Adrenal gland (tissue), 19 donors: ENCODE measurements at places on chromosomes 13 and 19.

DNA sequence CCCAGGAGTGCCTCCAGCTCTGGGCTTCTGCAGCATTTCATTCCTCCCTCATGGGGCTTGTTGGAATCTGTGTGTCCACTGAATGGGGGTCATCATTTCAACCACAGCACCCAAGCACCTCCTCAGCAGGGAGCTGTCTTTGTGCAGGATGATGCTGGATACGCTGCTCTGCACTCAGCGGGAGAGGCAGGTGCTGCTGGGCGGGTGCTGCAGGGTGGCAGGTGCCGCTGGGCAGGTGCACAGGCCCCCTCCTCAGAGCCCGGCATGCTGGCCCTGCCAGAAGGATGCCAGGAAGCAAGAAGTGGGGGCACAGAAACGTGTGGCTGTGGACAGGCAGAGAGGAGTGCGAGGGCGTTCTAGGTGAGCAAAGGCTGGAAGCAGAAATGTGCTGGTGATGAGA is 121.8 kb upstream of the VSTM2B start:
- DNase-seq = no peak

GRCh38 chr13:27004866-27005265 is 166.7 kb downstream of the USP12 start:
- no peak for DNase-seq

DNA sequence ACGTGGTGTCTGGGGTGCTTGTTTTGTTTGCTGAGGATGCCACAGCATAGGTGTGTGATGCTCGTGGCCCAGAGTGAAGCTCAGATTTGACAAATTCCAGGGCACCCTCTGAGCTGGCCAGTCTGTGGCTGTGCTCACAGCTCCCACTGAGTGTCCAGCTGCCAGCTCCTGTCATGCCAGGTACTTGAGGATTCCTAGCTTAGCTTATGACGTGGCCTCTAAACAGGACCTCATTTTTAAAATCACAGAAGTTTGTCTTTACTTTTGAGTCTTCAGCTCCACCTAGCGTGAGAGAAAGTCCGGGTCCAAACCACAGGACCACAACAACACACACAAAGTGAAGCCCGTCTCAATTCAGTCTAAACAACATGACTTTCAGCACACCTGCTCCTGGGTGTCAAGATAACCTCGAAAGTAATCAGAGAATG is 117.3 kb downstream of the RAB20 start:
- peak; percentile 55 for DNase-seq

GRCh38 chr19:1942078-1942933 is 1.3 kb downstream of the CSNK1G2 start:
- DNase-seq = peak; percentile 82

DNA sequence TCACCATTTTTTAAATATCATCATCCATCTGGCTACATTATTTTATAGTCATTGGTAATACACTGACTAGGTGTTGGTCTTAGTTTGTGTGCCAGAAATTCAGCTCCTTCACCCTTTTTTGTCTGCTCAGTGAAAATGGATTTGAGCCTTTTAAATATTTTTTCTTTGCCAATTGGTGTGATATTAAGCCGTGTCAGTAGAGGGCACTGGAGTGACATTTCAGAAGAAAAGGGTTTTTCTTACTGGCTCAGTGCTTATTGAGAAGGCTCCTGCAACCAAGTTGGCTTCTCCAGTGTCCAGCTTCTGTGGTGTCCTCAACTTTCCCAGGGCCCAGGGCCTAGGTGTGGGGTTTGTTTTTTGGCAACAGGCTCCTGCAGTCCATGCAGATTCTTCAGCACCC is 546.6 kb downstream of the DACH1 start:
- no peak for DNase-seq

GRCh38 chr13:21069561-21070004 is 8.2 kb upstream of the LATS2 start:
- no peak for DNase-seq

GRCh38 chr19:6032381-6032780 is 54.4 kb upstream of the RANBP3 start:
- DNase-seq = peak; percentile 4

DNA sequence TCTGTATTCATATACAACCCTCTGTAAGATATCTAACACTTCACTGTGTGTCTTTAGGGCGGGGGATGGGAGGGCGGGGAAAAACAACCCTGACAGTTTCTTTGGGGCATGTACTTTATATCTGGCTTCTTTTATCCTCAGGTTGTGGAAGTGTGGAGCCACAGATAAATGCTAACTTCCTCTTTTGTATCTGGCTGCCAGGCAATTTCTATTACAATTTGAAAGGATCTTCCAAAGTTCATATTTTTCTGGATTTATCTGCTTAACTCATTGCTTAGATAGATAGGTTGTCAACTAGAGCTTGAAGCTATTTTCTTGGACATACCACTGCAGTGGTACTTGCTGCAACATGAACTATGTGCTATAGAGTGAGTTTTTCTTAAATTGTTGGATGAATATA is 393.0 kb downstream of the LMO7 start:
- DNase-seq = no peak

DNA sequence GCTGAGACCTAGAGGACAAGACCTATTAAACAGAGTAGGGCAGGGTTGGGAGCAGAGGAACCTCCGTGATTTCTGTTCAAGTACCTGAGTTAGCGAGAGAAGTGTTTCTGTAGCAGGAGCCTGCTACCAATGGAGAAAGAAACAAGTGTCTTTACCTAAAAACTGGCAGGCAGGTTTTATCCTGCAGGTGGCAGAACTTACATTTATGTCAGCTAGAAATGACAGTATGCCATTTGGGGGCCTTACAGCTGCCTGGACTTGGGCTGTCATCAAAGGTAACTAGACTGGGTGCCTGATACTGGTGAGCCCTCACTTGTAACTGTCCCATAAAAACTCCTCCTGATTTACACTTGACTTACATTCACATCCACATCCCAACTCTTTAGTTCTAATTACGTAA is 185.3 kb upstream of the MIR17HG start:
- no peak for DNase-seq

GRCh38 chr13:27186295-27186694 is 14.7 kb upstream of the USP12 start:
- DNase-seq = no peak

DNA sequence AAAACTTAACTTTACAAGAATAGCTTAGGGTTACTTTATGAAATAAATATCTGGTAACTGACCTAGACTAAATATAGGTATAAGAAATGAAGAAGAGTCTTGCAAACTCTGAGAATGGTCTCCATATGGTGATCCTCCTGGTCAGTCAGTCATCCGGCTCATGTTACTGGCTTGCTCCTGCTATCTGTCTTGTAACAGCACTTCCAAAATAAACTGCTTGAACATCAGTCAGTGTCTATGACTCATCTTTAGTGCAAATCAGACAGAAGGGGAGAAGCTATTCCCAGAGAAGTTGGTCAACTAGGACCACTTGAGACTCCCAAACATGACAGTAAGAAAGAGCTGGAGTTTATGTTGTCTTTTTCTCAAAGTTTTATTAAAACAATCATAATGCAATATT is 1550.9 kb downstream of the PCDH9 start:
- DNase-seq = no peak

- DNase-seq = no peak
Observed at GRCh38 chr13:114134111-114134943, 1.9 kb upstream of the RASA3 start.

- peak; percentile 71 for DNase-seq
Observed at GRCh38 chr19:1101337-1101698, 2.5 kb upstream of the GPX4 start.

GRCh38 chr19:4580021-4580901 is 20.8 kb upstream of the SEMA6B start:
- DNase-seq = no peak

- DNase-seq = no peak
Observed at GRCh38 chr19:15170345-15170744, 30.4 kb downstream of the NOTCH3 start.

- DNase-seq = no peak
Observed at GRCh38 chr13:108326309-108326708, 56.8 kb downstream of the TNFSF13B start.

DNA sequence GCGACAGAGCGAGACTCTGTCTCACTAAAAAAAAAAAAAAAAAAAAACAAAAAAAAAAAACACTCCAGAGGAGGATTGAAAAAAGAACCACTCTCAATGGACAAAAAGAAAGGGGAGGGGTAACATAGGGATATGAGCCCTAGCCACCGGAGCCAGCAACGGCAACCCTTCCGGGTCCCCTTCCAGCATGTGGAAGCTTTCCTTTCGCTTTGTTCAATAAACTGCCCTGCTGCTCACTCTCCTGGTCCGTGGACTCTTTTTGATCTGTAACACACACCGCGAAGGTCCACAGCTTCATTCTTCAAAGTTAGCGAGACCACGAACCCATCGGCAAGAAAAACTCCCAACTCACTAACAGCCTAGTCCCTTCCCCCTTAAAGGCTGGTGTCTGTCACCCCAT is 1.0 kb upstream of the REX1BD start:
- DNase-seq = no peak

GRCh38 chr13:64688893-64689677 is 2541.1 kb downstream of the PCDH9 start:
- DNase-seq = no peak

DNA sequence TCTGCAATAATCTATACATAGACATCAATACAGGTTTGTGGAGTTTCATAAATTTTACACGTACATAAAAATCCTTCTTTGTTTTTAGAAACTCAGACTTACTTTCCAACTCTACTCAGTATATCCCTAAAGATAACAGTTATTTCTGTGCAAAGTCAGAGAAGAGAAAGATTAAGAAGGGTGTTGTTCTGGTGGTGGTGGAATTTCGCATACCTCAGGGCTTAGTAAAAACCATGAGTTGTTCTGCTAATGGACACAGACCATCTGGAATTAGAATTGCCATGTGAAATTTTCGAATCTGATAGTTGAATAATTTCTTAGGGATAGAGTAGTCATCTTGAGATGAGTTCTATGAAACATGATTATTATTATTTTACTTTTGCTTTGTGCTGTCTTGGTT is 102.7 kb downstream of the ZAR1L start:
- DNase-seq = no peak

GRCh38 chr13:60165391-60166099 is 1.8 kb upstream of the DIAPH3 start:
- no peak for DNase-seq

- DNase-seq = no peak
Observed at GRCh38 chr13:36709136-36709890, 35.5 kb downstream of the SERTM1 start.

- no peak for DNase-seq
Observed at GRCh38 chr19:18491995-18492953, 29.6 kb downstream of the ELL start.

DNA sequence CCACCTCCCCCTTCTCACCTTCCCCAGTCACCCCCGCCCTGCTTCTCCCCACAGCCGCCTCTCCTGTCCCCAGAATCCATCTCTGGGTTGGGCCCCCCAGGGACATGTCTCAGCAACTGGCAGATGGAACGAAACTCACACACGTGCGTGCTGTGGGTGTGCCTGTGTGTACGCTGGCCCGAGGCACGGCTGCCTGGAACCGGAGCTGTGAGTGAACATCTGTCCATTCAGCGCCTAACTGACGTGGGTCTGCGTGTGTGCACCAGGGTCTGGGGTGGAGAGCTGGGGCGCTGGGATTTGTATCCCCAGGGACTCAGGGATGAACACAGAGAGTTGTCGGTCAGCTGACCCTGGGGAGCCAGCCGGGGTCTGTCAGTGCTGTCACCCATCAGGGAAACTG is 752 bp upstream of the HAS1 start:
- DNase-seq = no peak

DNA sequence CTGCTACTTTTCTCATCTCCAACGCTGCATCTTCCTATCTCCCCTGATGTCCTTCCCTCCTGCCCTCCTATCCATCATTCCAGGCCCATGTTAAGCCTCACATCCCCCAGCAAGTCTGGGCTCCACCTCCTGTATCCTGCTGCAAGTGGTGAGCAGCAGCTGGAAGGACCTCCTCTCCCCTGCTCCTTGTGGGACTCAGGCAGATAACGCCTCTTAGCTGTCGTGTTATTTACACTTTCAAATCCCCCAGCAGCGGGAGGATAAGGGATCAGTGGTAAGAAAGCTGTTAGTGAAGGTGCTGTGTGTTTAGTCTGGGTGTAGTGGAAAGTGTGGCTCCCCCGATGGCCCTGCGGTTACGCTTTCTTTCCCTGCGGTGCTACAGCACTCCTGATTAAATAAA is 211.9 kb downstream of the ZNF536 start:
- no peak for DNase-seq

DNA sequence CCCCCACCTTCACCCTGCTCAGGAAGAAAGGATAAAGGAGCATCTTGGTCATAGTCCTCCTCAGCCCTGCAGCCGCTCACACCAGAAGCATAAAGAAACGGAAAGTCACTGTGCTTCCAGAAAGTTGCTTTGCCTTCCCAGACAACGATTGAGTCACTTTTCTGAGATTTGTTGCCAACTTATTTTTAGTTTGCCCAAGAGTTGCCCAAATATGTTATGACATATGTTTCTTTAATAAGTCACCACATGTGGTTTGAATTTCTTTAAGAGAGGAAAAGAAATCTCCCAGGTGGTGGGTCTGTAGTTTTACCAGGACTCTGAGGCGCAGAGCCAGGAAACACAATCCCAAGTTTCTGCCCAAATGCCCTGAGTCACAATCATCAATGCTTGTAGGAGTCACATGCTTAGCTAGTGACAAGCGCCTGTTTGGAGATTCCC is 63.4 kb upstream of the LRCH1 start:
- no peak for DNase-seq

GRCh38 chr19:3508771-3509535 is 2.8 kb downstream of the FZR1 start:
- no peak for DNase-seq

- DNase-seq = no peak
Observed at GRCh38 chr13:85174291-85174690, 624.9 kb downstream of the SLITRK6 start.

DNA sequence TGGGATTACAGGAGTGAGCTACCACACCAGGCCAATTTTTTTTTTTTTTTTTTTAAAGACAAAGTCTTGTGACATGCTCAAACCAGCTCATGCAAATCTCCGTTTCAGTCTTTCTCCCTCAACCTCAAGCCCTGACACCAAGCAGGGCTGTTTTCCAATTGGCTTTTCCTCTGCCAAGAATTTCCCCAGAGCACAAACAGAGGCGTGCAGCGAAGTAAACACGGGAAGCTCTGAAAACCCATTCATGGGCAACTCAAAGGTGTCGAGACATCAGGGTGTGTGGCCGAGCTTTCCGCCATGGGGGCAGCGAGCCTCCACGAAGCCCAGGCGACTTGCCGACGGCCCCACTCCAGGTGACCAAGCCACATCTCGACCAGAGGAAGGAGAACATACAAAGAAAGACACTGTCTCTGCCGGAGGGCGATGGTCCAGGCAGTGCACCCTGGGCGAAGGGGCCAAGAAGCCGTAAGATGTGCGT is 70.0 kb downstream of the INSR start:
- peak; percentile 60 for DNase-seq

DNA sequence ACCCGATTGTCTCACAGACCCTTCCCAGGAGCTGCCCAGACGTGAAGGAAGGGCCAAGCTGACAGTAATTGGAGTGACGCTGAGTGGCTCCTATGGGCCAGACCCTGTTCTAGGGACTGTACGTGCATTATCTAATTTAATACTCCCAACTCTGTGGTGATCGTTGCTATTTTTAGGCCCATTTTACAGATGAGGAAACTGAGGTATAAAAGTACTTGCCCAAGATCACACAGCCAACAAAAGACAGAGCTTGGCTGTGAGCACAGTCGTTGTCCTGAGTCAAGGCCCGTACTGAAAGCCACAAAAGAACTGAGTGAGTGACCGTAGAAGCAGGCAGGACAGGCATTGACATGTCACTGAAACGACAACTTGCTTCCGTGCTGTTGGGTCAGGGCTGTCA is 74.7 kb downstream of the ERICH6B start:
- DNase-seq = no peak

- DNase-seq = peak; percentile 23
Observed at GRCh38 chr13:48531416-48532255, 1.2 kb downstream of the RCBTB2 start.

GRCh38 chr13:30418075-30418716 is 4.1 kb upstream of the UBE2L5 start:
- DNase-seq = no peak
